NCI-H1105 (cell line): ENCODE measurements at places on chromosomes 12 and 14.

- peak; percentile 77 for DNase-seq
These were observed 4.5 kb upstream of the SETD1B start for GRCh38 chr12:121799156-121799841.

DNA sequence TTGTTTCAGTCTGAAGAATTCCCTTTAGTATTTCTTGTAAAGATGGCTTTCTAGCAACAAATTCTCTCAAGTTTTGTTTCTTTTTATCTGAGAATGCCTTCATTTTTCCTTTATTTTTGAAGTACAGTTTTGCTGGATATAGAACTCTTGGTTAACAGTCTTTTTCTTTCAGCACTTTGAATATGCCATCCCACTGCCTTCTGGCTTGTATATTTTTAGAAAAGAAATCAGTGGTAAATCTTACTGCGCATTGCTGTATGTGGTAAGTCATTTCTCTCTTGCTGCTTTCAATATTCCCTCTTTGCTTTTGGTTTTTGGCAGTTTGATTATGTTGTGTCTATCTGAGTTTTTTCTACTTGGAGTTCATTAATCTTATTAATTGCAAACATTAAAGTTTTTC, 16.8 kb upstream of the PPM1A start:
- DNase-seq: no peak

DNA sequence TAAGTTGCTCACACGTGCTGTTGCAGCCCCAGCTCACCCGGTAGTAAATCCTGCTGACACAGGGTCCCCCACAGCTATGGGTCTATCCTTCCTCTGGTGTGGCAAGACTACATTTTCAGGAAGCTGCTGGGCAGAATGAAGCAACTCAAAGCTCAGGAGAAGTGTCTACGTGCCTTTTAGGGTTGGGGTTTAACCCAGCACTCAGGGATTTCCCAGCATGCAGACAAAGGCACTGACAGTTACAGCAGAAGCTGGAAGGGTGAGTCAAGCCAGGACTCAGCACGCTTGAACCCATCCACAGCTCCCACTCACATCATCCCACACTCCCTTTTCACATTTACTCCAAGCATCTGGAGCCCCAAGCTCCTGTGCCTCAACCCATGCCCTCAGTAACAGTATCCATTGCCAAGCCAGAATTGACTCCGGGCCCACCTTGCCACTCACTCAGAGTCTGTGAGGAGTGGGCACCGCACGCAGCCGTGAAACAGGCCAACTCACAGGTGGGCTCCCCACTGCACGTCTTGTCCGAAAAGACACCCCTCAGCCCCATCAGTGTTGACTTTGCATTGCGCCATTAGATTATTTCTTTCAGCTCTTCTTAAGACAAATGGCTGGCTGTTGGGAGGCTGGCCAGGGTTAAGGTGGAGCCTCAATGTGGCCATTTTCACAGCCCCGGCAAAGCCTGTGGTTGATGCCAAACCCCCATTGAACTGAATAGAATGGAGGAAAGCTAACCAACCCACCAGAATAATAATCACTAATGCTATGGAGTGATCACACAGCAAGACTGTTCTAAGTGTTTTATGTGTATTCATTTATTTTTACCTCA, 59.6 kb downstream of the ZFP36L1 start:
- DNase-seq: no peak

- no peak for DNase-seq
These were observed 8.1 kb upstream of the RIMKLB start for GRCh38 chr12:8689681-8690080.

- no peak for DNase-seq
These were observed 523.9 kb downstream of the FOXG1 start for GRCh38 chr14:29290441-29290840.

DNA sequence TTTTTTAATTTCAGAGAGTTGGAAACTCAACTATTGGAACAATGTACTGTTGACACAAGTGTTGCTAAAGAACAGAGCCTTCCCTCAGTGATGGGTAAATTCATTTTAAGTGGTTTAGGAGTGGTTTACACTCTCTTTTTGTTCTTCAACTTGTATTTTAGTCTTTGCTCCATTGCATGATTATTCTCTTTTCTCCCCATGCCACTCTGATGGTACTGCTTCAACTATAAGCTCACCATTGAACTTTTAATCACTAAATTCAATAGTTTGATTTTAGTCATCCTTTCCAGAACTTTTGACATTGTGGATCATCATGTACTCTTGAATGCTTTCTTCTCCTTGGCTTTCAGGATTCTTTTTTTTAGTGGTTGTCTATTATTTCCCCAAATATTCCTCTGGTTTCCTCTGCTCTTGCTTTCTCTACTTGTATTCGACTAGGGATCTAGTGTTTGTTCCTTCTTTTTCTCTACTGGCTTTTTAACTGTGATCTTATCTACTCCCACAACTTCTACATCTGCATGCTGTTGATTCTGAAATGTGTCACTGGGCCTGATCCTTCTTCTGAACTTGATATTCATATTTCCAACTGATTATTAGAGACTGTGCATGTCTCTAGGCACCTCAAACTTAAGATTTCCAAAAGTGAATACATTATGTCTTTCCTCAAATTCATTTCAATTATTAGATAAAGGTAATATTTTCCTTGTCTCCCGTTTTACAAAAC, 15.4 kb downstream of the ACTR10 start:
- DNase-seq: no peak

DNA sequence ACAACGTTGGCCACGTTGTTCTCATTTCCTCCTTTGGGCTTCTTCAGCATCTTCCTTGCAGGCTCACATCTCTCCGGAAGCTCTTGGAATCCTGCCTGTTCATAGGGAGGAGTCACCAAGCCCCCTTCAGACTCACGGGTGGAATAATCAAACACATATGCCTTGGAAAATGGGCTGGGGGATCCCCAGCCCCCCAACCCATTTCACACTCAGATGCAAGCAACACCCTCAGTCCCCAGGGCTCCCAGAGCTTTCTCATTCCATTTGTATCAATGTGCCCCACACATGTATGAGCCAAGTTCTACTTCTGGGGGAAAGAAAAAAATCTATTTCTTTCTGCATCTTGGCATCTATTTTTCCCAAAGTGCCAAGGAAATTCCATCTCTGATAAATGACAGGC, 33.1 kb downstream of the WSCD2 start:
- DNase-seq: no peak
